ENCODE measurements at places on chromosomes 5 and 9.
A peak's percentile ranks its signal among the peaks of the same experiment; 100 is the strongest.

- DNase-seq = no peak
Measured at GRCh38 chr9:127991017-127991756, 10.4 kb upstream of the EEIG1 start.

- no peak for DNase-seq
Measured at GRCh38 chr9:130359819-130360218, 84.9 kb upstream of the ASS1 start.

DNA sequence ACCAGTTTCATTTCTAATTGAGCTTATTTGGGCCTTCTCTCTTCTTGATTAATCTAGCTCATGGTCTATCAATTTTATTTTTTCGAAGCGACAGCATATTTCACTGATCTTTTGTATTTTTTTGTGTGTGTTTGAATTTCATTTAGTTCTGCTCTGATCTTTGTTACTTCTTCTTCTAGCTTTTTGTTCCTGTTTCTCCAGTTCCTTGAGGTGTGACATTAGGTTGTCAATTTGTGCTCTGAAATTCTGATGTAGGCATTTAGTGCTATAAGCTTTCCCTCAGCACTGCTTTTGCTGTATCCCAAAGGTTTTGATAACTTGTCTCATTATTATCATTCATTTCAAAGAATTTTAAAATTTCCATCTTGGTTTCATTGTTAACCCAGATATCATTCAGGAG, 67.3 kb downstream of the STRBP start:
- DNase-seq = no peak

GRCh38 chr9:86643946-86644674, 289.9 kb upstream of the TUT7 start:
- DNase-seq = no peak

DNA sequence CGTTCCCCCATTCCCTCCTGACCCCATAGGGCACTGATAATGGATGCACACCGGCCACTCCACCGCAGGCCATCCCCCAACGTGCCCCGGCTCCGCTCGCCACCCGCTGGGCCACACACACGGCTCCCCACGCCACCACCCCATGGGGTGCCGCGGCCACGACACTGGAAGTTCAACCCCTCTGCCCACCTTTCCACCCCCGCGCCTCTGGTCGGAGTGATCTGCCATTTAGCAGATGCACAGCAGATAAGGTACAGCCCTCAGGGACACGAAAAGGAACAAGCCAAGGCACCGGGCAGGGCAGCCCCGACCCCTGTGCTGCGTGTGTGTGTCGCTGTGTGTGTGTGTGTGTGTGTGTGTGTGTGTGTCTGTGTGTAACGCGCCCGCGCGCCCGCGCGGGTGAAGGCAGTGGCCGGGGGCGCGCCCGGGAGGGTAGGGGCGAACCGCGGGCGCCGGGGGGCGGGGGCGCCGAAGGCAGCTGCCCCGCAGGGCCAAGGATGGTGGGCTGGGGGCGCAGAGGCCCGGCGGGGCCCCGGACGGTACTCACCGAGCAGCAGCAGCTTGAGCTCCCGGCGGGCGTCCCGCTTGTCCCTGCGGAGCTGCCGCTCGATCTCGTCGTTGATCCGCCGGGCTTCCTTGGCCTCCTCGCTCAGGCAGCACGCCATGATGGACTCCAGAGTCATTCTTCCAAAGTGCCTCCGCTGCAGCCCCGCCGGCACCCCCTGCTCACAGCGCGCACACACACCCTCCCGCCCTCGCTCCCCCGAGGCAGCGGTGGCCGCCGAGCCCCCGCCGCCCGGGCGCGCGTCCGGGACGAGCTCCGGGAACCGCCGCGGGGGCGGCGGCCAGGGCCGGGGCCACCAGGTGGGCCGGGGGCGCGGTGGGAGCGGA, 813 bp downstream of the GNAQ start:
- peak; percentile 72 for DNase-seq

DNA sequence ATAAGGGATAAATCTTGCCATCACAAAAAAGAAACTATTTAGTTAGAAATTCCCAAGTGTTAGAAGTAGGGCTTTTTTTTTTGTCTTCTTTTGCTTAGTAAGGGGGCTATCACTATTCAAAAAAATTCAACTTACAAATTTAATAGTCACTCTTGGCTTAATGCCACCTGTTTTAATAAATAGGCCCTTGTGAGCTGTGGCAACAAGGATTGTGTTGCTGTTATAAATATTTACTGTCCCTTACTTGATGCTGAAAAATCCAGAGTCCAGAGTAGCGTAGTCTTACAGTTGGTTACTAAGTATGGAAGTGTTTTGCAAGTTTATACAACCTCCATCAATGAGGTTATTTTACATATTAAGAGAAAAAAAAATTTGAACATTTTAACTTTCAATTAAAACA, 21.4 kb upstream of the CEP78 start:
- no peak for DNase-seq

DNA sequence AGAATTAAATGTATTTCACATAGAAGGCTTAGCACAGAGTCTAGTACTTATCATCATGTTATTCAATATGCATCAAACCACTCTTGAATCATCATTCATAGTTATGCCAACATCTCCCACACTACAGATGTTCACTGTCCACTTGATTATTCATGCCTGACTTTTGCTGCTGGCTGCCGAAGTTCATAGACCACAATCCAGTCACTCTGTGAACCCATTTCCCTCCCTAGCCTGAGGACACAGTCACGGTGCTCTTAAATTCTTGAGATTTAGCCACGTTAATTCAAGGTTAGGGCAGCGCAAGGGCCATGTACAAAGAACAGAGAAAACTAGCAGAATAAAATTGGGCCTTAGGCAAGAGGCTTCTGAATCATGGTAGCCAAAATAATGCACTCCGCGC, 32.4 kb downstream of the ABCA1 start:
- DNase-seq = no peak

DNA sequence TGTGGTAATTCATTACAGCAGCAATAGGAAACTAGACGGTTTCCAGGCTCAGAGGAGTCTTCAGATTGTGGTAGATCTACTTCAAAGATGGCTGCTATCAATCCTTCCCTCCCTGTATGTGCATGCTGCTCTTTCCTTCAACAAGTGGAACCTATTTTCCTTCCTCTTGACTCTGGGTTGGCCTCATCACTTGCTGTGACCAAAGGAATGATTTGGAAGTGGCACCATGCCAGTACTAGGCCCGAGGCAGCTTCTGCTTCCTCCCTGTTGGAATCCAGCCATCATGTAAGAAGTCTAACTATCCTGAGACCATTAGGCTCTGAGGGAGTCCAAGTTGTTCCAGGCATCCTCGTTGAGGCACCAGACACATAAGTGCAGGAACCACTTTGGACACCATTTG, 46.5 kb upstream of the MCTP1 start:
- DNase-seq = no peak

DNA sequence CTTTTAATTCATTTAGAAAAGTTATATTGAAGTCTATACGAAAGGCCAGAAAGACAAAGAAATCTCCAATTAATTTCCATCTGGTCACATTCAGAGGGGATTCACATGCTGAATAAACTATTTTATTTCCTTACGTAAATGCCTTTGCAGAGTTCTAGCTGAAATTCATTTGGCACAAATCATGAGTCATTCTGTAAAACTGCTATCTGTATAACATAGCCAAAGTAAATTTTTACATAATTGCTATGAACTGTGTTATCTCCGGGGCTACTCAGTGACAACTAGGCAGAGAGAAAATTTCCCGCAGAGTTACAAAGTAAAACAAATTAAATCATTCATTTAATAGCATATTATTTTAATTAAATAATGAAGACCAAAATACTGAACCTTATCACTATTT, 463.2 kb upstream of the ADAMTS16 start:
- DNase-seq = no peak
